Liver (tissue), 10 donors: ENCODE measurements at places on chromosomes 7 and 10.

GRCh38 chr10:129459762-129460539, 7.1 kb upstream of the MGMT start:
- no peak for DNase-seq

DNA sequence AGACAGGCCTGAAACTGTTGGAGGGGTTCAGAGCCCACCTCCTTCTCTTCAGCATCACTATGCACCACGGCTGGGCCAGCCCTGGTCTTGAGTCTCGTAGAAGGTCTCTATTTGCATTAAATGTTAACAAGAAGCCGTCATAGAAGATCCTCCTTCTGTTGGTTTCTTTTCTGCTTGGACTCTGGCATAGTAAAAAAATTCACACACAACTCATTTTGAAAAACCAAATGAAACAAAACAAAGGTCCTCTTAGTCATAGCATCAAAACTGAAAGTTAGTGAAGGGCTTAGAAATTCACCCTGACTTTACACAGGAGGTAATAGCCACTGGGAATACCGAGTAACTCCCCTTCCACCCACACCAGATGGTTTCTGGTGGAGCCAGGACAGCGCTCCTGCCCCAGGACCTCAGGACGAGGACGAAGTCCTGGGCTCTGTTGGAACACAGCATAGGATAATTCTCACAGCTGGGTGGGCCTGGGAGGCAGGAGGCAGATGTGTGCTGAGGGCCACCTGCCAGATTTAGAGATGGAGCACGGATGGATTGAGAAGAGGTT, 248.4 kb upstream of the KLF6 start:
- DNase-seq: no peak

DNA sequence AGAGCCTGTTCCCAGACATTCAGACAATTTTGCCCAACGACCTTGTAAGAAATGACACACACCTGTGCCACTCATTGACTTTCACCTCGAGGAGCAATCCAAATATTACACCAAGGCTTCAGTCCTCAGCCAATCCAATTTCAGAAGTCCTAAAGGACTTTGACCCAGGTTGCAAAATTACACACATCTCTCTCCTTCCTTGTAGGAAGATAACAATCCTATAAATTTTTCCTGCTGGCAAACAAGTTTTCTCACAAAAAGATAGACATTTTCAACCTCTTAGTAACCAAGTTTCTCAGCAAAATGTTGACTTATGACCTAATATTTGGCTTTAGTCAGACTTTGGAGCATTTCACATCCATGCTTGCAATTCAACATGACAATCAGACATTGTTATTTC, 745.0 kb downstream of the GRID1 start:
- no peak for DNase-seq

GRCh38 chr10:116774728-116775151, 32.4 kb upstream of the HSPA12A start:
- no peak for DNase-seq

GRCh38 chr10:3879073-3879472, 94.1 kb upstream of the KLF6 start:
- DNase-seq: no peak

- DNase-seq: no peak
Measured at GRCh38 chr10:132743925-132744490, 41.9 kb downstream of the NKX6-2 start.
